NCI-H1048 (cell line): ENCODE measurements at places on chromosomes 4 and X.

GRCh38 chr4:163768014-163768413 lies 273.5 kb downstream of the TMA16 start:
- no peak for DNase-seq

DNA sequence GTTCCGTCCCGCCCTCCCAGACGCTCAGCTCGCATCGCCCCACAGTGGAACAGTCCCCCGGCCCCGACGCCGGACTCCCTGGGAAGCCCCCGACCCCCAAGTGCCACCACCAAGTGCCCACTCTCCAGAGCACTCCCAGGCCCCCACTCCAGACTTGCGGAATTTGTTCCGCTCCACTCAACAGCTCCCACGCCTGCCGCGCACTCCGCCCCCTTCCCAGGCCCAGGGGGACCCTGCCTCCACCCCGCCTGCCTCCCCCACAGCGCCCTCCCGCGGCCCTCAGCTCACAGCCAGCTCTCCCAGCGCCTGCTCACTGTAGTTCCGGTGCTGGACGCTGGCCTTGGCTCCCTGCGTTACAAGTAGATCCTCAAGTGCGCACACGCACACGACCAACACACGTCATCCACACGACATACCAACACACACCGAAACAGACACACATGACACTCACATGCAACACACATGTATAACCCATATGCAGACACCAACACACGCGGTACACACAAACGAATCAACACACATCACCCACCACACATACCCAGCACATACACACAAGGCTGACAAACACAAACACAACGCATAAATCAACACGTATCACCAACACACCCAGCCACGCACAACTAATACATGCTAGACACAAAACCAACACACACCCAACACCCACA lies 8.0 kb downstream of the MSX1 start:
- DNase-seq, result no peak

DNA sequence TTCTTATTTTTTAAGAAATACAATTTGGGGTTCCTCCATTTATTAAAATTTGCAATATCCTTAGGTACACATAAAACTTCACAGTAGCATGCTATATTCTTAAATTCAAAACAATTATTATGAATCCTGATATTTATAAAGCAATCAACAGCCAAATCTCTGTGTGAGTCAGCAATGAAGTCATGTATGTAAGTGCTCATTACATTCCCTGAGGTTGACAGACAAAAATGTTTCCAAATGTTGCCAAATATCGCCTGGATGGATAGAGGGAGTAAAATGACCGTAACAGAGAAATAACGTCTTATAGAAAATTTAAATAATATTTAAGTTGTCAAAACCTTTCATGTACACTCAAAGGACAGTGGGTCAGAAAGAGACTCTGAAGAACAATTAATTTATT lies 220.0 kb downstream of the PCDH18 start:
- no peak for DNase-seq

DNA sequence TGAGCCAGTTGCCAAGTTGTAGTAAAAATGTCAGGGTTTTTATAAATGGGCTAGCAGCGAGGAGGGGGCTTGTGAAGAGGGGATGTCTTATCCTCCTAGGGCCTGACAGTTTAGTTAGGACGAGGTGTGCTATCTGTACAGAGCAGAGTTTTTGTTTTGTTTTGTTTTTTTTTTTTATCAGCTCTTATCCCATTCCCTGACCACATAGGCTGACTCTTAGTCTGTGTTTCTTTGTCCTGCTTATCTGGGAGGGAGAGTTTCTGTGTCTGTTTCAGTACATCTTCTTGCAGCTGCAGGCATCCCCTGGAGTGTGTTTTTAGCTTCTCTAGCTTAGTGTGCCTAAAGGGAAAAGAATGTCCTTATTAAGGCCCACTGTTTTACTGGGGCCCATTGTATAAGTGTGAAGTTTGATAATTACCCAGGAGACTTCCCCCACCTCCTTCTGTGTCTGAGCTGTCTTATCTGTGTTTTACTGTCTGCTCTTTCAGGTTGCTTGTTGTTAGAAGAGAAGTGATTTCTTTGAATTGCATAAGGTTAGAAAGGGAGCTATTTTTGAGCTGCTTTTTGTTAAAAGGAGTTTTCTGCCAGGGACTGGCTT lies 32.0 kb downstream of the PAGE2 start:
- no peak for DNase-seq

- DNase-seq, result no peak
Measured at GRCh38 chrX:110732266-110732665, 63.4 kb downstream of the CHRDL1 start.

- DNase-seq, result no peak
Measured at GRCh38 chrX:71239781-71240180, 14.2 kb downstream of the ZMYM3 start.

GRCh38 chr4:122562449-122562848 lies 58.4 kb downstream of the IL21 start:
- DNase-seq, result no peak

GRCh38 chr4:37872310-37872988 lies 18.4 kb upstream of the TBC1D1 start:
- no peak for DNase-seq

GRCh38 chrX:374596-374995 lies 12.1 kb downstream of the PPP2R3B start:
- no peak for DNase-seq

DNA sequence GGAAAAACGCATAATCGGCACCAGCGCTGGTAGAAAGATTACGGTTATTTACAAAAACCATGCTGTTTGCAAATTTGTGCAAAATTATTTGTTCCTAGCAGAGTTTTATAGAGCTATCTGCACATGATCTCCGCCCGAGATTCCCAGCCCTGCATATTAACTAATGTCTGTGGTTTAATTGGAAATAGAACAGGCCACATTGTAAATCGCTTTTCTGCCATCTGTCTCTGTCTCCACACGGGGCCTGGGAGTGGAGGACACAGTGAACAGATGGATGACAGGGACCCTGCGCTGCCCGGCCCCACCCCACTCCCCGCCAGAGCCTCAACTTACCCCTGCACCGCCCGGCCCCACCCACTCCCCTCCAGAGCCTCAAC lies 126.9 kb downstream of the FAM53A start:
- no peak for DNase-seq

GRCh38 chr4:99855678-99856077 lies 38.5 kb downstream of the LAMTOR3 start:
- DNase-seq, result no peak

DNA sequence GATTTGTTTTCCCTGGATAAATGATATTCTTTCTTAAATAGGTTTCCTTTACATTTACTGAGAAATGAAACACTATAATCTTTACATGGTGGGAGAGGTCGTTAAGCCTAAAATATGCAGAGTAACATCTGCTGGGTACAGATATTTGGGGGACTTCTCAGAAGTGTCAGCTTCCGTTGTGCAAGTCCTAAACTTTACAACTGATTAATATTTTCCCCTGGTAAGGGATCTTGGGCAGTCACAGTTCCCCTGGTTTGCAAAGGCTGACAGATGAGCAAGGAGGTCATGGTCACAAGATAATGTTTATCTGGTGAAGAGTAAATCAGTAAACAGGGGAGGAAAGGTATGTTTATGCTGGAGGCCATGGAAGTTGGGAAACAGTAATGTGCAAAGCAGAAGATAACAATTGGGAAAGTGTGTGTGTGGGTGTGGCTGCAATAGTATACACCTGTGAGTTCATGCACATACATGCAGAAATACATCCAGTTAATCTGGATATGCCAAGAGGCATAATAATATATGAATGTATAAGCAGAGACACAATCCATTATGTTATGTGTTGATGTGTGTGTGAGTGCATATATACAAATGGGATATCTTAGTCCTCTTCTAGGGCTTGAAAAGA lies 508.2 kb upstream of the FAM241A start:
- DNase-seq, result no peak

- no peak for DNase-seq
Measured at GRCh38 chrX:105972690-105973386, 65.7 kb downstream of the SERPINA7 start.

- no peak for DNase-seq
Measured at GRCh38 chr4:183589461-183590099, 69.4 kb downstream of the RWDD4 start.

DNA sequence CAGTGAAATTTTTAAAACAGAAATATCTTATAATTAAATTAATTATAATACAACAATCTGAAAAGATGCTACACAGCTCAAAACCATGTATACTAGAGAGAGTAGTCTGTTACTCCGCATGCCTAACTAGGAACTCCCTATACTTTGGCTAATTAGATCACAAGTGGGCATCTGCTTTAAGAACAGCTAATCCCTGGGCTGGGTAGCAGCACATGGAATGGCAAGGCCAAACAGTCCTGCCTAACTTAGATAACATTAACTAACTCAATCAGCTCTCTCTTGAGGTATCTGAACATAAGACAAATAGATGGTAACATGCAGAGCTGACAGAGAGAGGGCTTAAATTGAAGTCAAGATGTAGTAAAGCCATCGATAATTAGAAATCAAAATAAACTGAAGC lies 9.9 kb downstream of the CHIC2 start:
- DNase-seq, result no peak

GRCh38 chr4:56424697-56425514 lies 10.5 kb downstream of the PPAT start:
- DNase-seq, result no peak

DNA sequence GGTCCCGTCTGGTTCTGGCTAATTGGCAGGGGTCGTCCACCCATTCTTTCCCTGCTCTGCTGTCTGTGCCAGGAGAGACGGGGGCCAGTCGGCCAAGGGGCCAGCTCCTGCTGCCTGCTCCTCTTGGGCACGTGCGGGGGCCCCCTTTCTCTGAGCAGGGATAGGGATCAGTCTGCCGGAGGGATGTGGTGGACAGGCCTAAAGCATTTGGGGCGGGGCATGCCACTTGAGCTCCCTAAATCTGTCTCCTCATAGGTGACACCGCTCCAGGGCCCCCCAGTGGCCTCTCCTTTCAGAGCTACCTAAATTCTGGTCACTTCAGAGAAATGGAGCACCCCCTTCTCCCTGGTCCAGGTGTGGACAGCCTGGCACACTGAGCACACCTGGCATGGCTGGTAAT lies 4.2 kb upstream of the MSANTD1 start:
- DNase-seq, result no peak

GRCh38 chrX:38165023-38165422 lies 55.6 kb downstream of the SRPX start:
- DNase-seq, result no peak

- no peak for DNase-seq
Measured at GRCh38 chr4:155881555-155881954, 15.5 kb upstream of the ASIC5 start.

DNA sequence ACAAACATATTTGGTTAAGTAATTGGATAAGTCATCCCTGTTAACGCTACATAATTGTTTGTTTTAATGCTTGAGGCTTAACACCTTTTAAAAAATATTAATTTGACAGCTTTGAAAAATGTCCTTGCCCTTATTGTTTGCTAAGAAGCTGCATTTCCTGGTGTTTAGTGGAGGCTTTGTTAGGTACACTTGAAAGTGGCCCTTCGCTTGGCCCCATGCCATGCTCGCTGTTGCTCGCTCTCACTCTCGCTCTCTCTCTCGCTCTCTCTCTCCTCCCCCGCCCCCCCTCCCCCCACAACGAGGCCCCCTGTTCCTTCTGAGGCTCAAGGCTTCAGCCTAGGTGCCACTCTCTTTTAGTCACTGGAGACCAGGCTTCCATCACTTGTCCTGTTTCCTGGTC lies 139.6 kb downstream of the DCLK2 start:
- no peak for DNase-seq

DNA sequence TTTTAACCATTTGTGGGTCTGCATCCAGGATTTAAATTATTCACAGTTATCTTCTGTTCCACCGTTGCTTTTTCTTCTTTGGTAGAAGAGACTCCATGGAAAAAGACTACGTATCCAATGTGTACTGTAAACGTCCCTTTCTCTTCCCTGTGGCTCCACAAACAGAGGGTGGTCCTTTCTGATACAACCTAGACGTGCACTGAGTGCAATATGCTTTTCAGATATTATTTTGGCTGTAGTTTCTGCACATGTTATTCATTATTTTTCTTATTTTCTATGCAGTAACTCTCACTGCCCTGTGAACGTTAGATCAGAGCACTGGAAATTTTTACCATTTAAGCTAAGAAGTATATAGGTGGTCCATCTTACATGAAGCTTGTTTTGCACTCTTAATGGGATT lies 72.7 kb downstream of the SHISA3 start:
- DNase-seq, result no peak
